ENCODE measurements at places on chromosomes 1 and 21.

DNA sequence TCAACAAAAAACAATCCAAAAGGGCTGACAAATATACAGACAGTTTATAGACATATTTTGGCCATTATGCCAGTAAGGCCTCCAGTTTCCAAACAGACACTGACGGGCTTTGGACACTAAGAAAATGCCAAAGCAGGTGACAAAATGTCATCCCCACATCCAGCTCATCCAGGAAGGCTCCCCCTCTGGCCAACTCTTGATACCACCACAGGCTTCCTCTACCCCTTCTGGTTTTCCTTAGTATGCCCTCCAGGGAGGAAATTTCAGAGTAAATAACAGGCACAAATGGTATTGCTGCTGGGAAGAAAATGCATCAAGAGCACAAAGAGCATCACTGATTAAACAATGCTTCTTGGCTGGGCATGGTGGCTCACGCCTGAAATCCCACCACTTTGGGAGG, 225.3 kb downstream of the VAV3 start:
- no peak for DNase-seq

DNA sequence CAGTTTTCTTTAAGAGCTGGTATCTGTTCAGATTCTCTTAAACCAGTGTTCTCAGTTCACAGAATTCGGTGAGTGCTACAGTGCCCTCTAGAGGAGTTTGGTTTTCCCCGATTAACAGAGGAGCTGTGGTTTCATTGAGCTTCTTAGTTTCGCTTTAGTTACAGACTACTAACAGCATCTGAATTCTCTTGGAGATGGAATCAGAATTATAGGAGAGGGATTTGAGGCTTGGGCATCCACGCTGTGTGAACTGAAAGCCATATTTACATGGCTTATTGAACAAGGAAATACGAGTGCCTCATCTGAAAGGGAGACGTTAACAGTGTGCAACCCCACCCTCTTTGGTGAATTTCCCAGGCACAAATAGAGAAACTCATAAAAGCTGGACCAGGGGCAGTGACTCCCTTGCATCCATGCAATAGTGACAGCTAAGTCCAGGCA, 202.0 kb downstream of the USH2A start:
- DNase-seq: no peak

DNA sequence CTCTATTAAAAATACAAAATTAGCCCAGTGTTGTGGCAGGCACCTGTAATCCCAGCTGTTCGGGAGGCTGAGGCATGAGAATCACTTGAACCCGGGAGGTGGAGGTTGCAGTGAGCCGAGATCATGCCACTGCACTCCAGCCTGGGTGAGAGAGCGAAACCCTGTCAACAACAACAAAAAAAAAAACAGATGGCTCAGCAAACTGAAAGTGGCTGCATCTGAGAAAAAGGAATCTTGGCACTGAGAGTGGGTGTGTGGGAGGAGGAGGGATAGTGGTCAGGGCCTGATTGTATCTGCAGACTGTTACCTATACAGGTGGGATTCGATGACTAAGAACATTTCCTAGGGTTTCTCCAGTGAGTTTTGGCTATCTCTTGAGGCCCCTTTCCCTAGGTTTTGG, 122.2 kb upstream of the BARHL2 start:
- DNase-seq: no peak

- DNase-seq: no peak
These were observed 17.5 kb upstream of the YRDC start for GRCh38 chr1:37825506-37825905.

DNA sequence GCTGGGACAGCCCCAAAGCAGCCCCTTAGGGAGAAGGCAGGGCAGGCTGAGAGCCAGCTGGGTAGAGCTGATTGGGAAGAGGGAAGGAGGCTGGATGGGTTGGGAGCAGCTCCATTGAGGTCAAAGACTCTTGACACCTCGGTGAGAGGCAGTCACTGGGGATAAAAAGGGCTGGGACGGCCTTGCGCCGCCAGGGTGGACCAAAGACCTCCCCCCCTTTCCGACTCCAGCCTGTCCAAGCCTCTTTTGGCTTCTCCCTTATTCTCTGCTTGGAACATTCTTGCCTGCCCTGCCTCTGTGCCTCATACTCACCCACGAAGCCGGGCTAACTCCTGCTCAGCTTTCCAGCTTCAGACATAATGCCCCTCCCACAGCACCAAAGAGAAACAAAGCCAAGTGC, 51.1 kb downstream of the LRRC38 start:
- DNase-seq: no peak

DNA sequence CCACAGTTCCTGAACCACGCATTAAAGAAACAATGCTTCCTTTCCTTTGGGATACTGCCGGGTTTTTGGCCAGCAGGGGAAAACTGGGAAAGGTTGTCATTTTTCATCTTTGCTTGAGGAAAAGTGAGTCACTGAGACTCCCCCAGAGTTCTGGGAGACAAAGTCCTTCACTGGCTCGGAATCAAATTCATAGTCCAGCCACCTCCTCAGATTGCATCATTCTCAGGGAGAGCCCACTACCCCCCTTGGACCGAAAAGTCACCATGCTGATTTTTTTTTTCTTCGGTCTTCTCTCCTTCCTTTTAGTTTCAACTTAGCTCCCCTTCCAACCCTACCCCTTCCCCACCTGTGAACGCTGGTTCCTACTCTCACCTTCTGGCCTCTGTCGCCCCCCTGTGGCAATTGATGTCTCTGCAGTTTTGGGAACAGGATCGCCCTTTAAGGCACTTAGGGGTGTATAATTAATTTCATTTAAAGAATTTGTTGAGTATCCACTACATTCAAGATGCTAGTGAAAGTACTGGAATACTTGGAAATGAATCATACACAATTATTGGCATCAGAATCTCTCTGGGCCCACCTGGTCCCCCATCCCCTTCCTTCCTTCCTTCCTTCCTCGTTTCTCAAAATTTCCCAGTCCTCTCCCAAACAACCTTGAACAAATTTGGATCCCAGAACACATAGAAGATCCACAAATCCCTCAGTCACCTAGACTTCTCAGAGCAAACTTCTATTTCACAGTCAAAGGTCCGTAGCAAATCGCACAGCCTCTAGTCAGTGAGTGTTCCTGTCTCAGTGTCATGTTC, 6.9 kb downstream of the ACKR1 start:
- DNase-seq: peak; percentile 40

DNA sequence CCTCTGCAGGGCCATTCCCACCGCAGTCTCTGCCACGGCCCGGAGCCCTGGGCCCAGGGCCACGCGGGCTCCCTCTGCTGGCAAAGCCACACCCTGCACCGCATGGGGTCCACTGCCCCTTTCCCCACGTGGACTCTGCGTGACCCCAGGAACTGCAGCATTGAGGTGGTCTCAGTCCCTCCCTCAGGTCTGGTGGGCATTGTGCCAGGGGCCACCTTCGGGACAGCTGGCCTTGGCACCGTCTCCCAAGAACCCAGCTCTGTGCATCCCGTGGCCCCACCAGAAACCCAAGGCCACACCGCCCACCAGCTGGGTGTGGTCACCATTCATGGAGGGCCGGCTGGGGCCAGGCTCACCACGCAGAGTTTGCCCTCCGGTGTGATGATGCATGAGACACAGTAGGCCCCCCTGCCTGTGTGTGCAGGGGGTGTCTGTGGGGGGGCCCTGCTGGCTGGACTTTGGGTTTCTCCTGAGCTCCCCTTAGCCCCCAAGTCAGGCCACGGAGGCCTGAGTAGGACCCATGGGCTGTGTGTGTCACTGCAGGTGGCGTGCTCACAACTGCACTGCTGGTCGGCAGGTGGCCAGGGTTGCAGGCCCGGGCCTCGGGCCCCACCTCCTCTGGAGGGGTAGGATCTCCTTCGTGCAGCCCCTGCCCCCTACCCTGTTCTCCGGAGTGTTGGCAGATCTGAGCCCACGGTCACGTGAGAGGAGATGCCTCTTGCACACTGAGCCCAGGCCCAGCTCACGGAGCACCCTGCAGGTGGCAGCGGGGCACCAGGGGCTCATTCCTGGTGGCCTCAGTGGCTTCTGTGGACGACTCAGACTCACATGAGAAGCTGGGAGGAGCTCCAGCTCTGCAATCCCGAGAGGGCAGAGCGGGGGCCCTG, 5.8 kb downstream of the VWA1 start:
- peak; percentile 69 for DNase-seq

DNA sequence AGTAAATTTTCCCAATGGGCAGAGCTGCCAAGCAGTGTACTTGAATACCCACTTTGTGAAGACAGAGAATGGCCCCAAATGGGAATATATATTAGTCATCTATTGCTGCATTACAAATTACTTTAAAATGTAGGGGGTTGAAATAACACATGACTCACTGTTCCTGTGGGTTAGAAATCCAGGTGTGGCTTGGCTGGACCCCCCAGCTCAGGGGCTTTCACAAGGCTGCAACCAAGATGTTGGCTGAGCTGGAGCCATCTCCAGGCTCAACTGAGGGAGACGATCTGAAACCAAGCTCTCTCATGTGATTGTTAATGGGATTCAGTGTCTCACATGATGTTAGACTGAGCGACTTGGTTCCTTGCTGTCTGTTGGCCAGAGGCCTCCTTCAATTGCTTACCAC, 33.4 kb upstream of the ARHGAP29 start:
- no peak for DNase-seq
